NCI-H2081 (cell line): ENCODE measurements at places on chromosomes 2 and 18.

- no peak for DNase-seq
Observed at GRCh38 chr18:13540477-13541182, 185.7 kb downstream of the FAM210A start.

DNA sequence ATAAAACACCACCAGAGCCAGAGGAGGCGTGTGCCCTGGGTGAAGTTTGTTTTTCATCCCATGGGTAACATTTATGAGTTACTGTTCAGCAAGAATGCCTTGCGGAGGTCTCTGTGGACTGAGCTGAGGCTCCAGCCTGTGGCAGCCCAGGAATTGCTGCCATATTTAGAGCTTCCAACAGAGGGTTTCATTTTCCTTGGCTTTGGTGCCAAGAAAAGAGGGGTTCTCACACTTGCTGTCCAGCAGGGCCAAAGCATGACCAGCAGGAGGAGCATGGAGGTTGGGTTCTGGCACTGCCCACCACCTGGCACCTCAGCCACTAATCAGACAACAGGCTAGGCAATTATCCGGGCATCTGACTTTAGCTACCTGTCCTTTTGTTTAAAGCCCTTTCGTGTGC lies 36.7 kb downstream of the EPAS1 start:
- no peak for DNase-seq

GRCh38 chr2:220432645-220433044 lies 805.2 kb downstream of the SLC4A3 start:
- no peak for DNase-seq

DNA sequence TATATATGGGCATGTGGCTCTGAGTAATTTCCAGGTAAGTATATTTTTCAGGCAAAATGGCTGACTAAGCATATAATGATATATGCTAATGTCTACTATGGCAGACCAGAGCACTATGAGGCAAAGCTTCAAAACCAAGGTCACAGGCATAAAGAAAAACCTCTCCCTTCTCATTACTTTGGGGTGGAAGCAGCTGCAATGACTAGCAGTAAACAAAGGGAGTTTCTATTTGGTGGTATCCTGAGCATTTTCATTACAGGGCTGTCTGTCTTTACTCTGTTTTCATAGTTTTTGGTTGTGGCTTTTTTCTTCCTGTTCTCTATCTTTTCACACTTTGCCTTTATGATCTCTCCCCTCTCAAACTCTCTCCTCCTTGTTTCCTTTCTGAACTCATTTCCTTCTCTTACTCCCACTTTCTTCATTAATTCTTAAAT lies 15.6 kb downstream of the PDE6D start:
- DNase-seq, result no peak

DNA sequence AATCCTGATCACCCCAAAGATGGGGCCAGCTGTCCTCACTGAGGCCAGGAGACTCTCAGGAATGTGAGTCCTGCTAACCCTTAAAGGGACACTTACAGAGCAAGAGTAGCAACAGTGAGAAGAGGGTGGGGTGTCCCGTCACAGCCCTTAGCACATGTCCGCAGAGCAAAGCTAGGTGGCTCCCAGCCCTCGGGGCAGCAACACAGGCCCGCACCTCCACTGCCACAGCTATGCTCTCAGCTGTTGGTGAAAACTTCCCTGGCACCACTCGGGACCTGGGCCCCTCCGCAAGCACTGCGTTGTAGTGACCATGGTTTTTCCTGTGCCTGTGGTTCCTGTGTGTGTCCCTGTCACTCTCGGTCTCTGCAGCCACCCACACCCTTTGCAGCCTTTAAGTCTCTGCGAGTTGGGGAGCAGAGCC lies 76.4 kb upstream of the UXS1 start:
- no peak for DNase-seq

GRCh38 chr18:57931038-57931437 lies 113.0 kb upstream of the NEDD4L start:
- DNase-seq, result no peak

DNA sequence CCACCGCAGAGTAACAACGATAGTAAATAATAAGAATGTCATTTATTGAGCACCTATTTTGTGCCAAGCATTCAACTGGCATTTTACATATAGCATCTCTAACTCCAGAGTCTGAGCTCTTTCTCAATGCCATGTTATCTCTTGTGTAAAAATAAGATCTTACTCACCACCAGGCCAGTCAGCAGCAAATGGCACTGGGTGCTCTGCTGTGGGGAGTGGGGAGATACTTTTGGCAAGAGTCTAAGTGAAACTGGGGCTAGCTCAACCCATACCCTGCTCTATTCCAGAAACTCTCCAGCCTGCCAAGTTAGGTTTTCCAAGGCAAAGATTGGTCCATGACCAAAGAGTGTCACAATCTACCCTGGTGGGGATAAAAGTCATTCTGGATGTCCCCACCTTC lies 5.0 kb upstream of the SLC4A3 start:
- DNase-seq, result no peak

GRCh38 chr2:1601067-1601412 lies 143.3 kb downstream of the PXDN start:
- no peak for DNase-seq

GRCh38 chr2:23387221-23387550 lies 2.2 kb downstream of the KLHL29 start:
- DNase-seq, result no peak

- no peak for DNase-seq
Observed at GRCh38 chr2:142599504-142599903, 278.0 kb upstream of the KYNU start.

- DNase-seq, result no peak
Observed at GRCh38 chr2:128786741-128787478, 468.2 kb upstream of the HS6ST1 start.

GRCh38 chr2:134217351-134217750 lies 36.5 kb upstream of the MGAT5 start:
- DNase-seq, result no peak
